MG63 (cell line): ENCODE measurements at places on chromosomes 12 and 14.
A peak's percentile ranks its signal among the peaks of the same experiment; 100 is the strongest.

- peak; percentile 78 for DNase-seq
These were observed 100.6 kb downstream of the DACT1 start for GRCh38 chr14:58738189-58738836.

GRCh38 chr14:21066882-21067502 is 3.1 kb upstream of the ARHGEF40 start:
- no peak for DNase-seq

DNA sequence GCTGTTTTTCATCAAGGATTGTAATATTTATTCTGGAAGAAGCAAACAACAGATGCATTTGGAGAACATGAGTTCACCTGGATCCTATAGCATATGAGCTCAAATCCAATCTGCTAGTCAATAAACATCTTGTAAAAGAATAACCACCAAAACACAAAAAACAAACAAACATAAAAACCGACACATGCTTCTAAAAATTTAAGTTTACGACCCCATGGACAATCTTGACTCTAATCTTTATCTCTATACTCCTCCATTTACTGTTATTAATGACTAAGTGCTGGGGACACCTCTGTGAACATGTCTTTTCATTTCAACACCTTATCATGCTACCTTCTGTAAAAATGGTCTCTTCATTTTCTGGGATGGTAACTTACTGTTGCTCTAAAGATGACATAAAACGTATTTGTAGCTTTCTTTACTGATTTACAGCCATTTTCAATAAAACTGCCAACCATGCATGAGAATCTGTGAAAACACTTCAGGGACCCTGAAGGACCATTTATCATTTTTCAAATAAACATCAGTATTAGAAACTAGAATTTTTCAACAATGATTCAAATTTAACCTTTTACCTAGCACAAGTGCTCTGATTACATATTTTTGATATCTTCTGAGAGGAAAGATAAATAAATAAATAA is 123.8 kb upstream of the SOX5 start:
- no peak for DNase-seq

GRCh38 chr12:70686907-70687306 is 49.7 kb upstream of the PTPRB start:
- no peak for DNase-seq

- no peak for DNase-seq
These were observed 341.4 kb downstream of the RAD51B start for GRCh38 chr14:68160779-68161546.

GRCh38 chr14:38583471-38583870 is 327.6 kb upstream of the CLEC14A start:
- no peak for DNase-seq

DNA sequence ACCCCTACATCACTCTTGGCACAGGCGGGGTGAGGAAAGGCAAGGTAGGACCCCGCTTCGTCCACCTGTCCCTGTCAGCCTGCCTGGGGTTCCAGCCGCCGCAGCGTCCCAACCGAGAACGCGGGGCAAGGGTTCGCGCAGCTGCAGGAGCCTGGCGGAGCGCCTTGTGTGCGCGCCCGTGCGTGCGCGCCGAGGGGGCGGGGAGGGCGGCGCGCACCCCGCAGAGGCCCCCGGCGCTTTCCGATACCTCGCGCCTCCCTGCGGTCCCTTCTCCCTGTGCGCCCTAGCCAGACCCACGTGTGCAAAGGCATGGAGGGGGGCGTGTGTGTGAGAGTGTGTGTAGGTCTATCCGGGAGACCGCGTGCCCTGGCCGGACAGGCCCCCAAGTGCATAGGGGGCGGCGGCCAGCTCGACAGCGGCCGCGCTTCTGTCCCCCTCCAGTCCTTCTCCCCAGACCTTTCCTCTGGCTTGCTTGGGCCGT is 122.4 kb downstream of the TSPAN9 start:
- DNase-seq, result no peak

DNA sequence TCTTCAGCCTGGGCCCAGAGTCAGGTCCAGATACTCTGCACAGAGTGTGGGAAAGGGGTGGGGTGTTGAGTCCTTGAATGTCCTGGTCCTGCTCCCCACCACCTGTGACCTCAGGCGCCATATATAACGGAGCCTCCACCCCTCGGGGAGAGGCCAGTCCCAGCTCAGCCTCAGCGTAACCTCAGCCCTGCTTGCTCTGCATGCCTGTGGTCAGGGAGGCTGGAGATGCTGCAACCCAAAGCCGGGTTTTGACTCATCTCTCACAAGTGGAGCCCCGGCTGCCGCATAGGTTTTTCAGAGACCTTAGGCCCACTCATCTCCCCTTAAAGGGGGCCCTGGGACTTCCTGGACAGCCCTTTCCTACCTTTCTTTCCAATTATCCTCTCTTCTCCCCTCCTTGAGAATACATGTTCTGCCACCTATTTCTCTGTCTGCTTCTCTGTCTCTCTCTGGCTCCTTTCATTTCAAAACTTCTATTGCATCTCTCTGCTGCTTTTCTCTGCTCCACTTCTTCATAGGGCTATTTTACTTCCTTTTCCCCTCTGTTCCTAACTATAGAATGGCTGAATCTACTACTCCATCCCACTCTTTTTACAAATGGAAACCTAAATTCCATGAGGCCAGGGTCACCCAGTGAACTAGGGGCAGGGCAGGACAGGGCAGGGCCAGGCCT is 1.2 kb downstream of the ITGB7 start:
- peak; percentile 56 for DNase-seq

GRCh38 chr14:101250948-101251811 is 310.1 kb upstream of the DIO3 start:
- no peak for DNase-seq

DNA sequence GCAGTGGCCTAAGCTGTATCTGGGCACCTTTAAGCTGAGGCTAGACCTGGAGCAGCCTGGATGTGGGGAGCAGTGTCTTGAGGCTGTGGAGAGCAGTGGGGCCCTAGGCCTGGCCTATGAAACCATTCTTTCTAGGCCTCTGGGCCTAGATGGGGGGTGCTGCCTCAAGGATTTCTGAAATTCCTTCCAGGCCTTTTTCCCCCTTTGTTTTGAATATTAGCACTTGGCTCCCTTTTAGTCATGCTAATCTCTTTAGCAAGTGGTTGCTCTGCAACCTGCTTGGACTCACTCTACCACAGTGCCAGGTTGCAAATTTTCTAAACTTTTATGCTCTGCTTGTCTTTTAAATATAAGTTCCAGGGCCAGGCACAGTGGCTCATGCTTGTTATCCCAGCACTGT is 41.6 kb upstream of the RFX4 start:
- no peak for DNase-seq

GRCh38 chr12:81245907-81246570 is 168.2 kb downstream of the ACSS3 start:
- DNase-seq, result peak; percentile 37

DNA sequence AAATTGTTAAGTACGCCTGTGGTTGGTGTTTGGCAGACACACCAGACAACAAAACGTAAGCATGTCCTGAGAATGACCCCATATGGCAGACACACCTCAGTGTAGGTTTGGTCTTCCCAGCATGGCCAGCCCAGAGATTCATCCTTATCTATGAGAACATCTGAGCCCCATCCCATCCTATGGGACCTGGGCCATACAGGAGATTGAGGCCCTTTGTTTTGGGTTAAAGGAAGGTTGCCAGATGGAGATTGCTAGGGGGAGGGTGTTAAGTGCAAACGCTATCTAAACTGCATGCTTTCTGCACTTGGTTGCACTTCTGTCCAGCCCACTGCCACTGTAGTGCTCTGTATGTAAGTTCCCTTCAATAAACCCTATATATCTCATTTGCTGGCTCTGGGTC is 4.1 kb upstream of the PCNX4 start:
- no peak for DNase-seq

DNA sequence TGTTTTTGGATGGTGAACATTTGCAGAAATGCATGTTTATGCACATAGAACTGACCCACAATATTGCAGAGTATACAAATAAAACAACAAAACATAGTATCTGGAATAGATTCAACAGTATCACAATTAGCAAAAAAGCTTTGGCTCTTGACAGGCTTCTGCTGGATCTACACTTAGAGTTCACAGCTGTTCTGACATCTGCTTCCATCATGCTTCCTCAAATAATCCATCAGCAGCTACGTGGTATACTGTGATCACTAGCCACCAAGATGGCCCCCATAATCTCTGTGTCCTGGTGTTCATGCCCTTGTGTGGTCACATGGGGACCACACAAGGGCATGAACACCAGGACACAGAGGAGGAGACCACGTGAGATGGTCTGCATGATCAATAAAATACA is 166.6 kb upstream of the CCDC198 start:
- no peak for DNase-seq

DNA sequence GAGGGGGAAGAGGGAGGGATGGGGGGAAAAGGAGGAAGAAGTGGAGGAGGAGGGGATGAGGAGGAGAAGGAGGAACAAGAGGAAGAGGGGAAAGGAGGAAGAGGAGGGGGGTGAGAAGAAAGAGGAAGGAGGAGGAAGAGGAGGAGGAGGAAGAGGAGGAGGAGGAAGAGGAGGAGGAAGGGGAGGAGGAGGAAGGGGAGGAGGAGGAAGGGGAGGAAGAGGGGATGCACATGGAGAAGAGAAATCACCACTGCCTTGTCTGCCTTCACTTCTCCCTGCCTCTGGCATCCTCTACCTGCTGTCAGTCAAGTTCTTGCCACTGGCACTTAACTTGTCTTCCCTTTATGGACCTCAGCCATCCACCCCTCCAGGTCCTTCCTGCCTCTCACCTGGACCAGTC is 59.9 kb downstream of the TTC9 start:
- DNase-seq, result no peak

GRCh38 chr14:67426983-67427606 is 15.1 kb upstream of the PLEK2 start:
- DNase-seq, result peak; percentile 65

- no peak for DNase-seq
These were observed 29.9 kb downstream of the GABARAPL1 start for GRCh38 chr12:10242539-10242938.

GRCh38 chr12:80823393-80823792 is 106.7 kb downstream of the MYF5 start:
- DNase-seq, result no peak

DNA sequence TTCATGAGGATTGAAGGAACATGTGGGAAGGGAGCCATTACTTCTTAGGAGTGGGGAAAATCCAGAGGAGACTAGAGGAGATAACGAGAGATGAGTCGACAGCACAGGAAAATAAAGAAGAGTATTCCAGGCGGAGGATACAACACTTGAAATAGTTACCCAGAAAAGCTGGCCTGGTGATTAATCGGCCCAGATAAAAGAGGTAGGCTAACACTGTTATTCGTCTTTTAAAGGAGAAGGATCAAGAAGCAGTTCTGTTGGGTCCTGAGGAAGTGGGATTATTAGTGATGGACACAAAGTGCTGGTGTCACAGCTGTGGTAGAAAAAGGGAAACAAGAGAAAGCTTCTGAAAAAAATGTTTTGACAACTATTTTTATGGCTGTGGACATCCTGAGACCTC is 425.3 kb downstream of the ZFP36L1 start:
- DNase-seq, result no peak

GRCh38 chr12:14482886-14483285 is 84.8 kb downstream of the PLBD1 start:
- DNase-seq, result no peak

- no peak for DNase-seq
These were observed 35.5 kb upstream of the PPFIBP1 start for GRCh38 chr12:27488479-27488878.

DNA sequence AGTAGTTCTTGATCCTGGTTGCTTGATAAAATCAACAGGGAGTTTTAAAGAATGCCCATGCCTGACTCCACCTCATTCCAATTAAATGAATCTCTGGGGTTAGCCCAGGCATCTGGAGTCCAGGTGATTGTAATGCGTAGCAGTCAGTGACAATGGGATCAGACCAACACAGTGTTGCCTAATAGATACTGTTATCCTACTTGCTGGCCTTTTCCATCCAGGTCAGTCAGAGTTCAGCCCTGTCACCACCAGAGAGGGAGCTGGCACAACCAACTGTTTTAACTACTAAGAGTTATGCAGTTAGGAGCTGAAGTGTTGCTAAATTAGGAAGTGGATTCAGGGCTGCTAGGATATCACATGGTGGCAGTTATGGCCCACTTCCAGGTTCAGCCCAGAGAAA is 107.1 kb downstream of the GPR135 start:
- peak; percentile 26 for DNase-seq

- DNase-seq, result no peak
These were observed 977 bp upstream of the KRT5 start for GRCh38 chr12:52521175-52521567.

- no peak for DNase-seq
These were observed 51.9 kb downstream of the PRMT8 start for GRCh38 chr12:3542911-3543310.

- DNase-seq, result no peak
These were observed 59.8 kb downstream of the DIO3 start for GRCh38 chr14:101620821-101621785.

GRCh38 chr14:101201535-101202151 is 298.1 kb upstream of the RTL1 start:
- no peak for DNase-seq

GRCh38 chr14:20608383-20609110 is 17.4 kb upstream of the RNASE12 start:
- no peak for DNase-seq

DNA sequence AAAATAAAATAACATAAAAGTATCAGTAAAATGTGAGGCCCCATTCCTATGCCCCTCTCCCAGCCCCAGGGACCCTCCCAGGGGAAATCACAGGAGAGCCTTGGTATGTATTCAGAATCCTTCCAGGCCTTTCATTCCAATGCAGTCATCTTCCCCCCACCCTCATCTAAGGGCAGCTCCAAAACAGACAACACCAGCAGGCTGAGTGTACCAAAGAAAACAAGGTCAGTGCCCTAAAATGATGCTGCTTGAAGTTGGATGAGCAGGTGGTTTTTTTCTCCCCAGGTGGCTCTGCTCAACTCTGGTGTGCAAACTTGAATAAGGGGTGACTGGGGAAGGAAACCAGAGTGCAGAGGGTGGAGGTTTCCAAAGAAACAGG is 56.2 kb downstream of the TSPAN9 start:
- no peak for DNase-seq

DNA sequence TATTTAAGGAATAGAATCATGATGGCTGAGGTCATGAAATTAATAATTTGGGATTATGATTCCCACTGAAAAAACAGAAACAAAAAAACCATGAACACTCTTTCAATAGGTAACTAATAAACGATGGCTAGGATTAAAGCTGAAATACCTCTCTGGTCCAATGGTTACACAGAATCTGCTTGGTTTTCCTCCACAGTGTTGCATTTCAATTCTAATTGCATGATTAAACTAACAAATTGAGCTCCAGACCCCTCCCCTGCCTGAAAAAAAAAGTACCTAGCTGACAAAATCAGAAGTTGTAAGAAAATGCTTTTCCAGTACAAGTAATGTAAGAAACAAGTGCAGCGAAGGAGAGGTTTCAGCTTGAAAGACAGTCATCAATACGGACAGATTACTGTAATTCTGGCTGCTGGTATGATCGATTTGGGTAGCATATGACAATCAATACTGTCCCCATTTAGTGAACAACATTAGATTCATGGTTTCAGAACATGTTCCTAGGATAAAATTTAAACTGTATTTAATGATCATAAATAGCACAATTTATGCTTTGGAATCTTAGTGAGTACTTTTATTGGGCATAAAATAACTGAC is 32.0 kb downstream of the INSM2 start:
- DNase-seq, result no peak

DNA sequence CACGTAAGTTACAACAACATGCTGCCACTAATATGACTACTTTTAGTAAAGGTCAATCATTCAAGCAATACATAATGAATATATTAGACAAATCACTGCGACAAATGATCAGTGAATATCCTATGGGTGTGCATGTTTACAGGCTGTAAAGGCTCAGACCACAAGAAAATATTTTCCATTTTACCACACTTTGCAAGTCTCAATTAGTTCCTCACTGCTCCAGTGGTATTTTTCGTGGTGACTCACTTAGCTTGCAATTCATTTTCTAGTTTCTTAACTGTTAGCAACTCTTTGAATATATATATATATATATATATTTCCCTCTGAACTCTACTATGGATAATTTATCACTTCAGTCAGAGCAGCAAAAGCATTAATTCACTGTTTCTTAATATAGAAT is 96.9 kb downstream of the EML5 start:
- DNase-seq, result no peak
